Mesendoderm (in vitro differentiated cells): ENCODE measurements at places on chromosomes 2 and 18.
A peak's percentile ranks its signal among the peaks of the same experiment; 100 is the strongest.

- DNase-seq: no peak
These were observed 344.0 kb downstream of the ARHGAP15 start for GRCh38 chr2:143473216-143473615.

DNA sequence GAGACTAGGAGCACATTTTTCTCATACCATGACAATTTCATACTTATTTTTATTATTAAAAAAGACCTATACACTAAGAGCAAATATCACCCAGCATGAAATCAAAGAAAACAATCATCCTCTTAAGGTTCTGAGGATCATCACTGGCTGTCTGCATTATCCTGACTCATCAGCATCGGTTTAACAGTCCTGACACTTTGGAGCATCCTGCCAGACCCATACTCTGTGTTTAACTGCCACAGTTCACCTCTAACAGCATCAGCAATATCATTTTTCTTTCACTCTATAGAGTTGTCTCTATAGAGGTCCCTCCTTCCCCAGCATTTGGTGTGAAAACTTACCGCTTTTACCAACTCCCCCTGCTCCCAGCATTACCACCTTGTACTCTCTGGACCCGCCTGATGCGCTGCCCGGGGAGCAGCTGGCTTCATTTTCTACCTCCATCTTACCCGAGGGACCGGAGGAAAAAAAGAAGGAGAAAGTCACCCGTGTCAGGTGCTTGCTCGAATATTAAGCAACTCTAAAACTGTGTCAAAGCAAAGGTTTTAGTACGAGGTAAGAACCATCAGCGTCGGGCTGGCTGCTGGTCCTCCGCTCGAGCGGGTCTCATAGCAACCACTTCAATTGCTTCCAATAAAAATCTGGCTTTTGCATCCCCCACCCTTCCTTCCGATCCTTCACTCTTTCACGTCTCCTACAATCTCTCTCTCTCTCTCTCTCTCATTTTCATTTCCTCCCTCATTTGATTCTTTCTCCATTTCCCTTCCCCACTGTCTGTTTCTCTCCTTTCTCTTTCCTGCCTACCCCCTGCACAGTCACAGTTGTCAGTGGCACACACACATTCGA lies at the start of gene RIT2:
RIT2 (minus strand) TSS at position 610 of the 846 bp plus-strand sequence.
- no peak for DNase-seq

DNA sequence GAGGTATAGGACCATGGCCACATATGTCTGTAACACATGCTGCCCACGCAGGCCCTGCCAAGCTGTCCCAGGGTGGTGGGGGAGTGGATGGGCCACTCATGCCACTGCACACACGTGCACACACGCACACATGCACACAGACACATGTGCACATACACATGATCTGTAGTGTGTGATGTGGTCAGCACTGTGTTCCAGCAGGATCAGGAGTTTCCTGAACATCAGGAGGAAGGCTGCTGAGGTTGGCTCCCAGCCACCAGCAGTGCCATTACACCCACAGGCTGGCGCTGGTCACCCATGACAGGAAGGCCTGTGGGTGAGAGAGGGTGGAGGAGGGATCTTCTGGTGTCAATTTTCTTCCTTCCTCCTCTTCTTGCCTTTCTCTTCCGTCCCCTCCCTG lies 44.7 kb downstream of the POMC start:
- DNase-seq: no peak

- DNase-seq: peak; percentile 29
These were observed 1027.2 kb upstream of the ACVR2A start for GRCh38 chr2:146817613-146818012.

GRCh38 chr18:24936691-24937090 lies 415.3 kb downstream of the ZNF521 start:
- DNase-seq: no peak

DNA sequence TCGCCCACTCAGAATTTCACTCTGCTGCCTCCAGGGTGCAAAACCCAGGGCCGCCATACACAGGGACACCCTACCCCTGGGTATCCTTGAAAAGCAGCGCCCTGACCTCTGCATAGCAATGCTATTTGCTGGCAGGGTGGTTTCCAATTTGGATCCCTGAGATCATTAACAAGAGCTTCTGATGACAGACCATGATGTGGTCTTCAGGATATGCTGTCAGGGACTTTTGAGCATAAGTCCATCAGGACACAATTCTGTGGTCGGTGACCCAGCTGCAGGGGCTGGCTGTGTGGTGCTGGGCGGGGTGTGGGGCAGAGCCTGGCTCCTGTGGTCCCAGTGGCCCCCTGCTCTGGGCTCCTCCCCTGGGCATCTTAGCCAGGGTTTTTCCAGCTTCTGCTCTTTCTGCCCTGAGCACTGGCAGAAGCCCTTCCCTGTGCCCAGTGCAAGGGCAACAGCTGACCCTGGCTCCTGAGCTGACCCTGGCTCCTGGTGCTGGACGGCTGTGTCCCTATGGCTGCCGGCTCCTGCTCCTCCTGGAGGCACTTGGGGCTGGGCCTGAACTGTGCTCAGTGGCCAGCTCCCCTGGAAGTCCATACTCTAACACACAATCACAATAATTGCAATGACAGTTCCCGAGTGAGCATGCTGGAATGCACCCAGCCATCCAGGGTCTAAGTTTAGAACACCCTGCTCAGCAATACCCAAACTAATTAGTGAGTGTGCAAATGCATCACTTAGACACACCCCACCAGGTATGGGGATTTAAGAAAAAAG lies 271.5 kb downstream of the HDAC4 start:
- no peak for DNase-seq

- peak; percentile 34 for DNase-seq
These were observed 81.0 kb upstream of the STK39 start for GRCh38 chr2:168328421-168328820.

DNA sequence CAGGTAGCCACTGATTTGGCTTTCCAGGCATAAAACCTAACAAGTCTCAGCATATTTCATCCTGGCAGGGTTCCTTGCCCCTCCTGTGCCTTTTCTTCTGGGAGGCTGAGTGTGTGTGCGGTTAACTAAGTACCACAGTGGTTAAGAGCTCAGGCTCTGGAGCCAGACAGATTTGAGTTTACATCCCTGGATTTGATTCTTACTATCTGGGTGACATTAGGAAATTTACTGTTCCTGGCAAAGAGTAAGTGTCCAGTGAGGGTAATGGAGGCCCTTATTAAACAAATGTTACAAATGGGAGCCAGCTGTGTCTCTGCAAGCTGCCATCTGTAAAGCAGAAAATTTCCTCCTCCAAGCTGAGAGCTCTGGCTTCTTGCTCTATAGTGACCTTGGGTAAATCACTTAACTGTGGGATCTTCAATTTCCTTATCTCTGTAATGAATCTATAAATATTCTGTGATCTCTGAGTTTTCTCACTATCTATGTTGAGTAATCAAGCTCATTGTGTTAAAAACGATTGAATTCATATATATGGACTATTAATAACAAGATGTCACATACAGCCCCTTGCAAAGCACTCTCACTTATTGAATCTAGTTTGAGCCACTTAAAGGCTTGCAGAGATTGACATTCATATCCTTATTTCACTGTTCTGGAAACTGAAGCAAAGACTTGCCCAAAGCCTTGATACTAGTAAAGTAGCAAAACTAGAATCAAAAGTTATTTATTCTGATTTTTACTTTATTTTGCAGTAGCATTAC lies 6.5 kb upstream of the COBLL1 start:
- DNase-seq: no peak

GRCh38 chr2:201797175-201797840 lies 9.0 kb upstream of the CDK15 start:
- DNase-seq: no peak

GRCh38 chr2:204015118-204015843 lies 78.7 kb downstream of the ICOS start:
- DNase-seq: peak; percentile 40

DNA sequence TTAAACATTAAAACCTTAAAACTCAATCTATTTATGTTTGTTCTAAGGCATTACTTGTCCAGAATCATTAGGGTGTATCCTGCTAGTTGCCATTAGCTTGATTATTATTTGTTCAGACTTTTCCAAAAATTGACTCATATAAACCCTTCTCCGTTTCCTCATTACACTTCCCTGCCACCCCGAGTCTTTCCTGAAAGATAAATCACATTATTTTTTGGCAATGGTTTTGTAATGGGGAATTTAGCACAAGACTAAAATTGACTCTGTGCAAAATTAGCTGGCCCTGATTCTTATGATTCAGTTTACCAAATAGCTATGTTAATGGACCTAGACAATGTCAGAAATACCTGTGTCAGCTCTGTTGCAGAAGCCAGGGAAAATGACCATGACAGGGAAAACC lies 112.2 kb upstream of the NT5C1B start:
- DNase-seq: no peak

DNA sequence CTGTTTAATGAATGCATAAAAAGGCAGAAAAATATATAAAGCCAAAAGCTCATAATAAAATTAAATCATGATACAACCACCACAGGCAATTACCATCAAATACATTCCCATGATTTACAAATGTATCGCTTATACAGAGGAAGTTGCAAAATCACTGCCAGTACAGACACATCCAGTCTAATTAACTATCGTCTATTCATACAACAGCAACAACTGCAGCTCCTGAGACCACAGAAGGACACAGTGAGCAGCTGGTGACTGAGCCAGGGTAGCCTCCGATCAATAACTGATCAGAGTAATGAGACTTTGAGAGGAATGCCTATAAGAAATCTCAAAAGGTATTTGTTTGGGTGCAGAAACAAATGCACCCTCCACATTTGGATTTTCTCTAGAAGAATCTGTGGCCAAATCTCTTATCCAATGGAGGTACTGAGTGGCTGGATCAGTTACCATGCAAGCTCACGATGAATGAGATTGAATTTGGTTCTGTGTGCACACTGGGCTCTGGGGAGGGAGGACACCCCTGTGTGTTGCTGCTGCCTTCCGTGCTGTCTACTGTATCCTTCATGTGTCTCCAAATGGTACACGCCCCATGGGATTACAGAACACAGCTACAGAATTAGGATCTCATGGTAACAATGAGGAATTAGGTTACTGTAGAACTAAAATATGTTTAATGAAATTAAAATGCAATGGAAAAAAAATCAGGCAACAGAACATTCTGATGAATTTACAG lies 119.6 kb downstream of the MBP start:
- DNase-seq: no peak

GRCh38 chr18:40367576-40367975 lies 1587.5 kb upstream of the PIK3C3 start:
- DNase-seq: peak; percentile 14

DNA sequence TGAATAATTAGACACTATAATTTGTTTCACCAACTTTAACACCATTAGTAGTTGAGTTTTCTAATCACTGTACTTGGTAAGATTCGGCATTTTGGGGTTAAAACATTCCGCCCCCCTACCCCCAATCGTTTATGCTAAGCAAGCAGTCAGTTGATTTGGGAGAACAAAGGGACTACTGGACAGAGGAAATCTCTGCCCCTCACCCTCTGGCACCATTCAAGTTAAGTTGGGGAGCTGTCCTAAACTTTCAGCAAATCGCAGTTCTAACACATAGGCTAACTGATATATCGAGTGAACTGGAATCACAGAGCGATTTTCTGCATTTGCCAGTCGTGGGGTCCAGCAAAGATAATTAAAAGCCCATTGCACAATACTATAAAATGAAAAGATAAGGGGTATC lies 5.6 kb downstream of the KLF7 start:
- DNase-seq: no peak

DNA sequence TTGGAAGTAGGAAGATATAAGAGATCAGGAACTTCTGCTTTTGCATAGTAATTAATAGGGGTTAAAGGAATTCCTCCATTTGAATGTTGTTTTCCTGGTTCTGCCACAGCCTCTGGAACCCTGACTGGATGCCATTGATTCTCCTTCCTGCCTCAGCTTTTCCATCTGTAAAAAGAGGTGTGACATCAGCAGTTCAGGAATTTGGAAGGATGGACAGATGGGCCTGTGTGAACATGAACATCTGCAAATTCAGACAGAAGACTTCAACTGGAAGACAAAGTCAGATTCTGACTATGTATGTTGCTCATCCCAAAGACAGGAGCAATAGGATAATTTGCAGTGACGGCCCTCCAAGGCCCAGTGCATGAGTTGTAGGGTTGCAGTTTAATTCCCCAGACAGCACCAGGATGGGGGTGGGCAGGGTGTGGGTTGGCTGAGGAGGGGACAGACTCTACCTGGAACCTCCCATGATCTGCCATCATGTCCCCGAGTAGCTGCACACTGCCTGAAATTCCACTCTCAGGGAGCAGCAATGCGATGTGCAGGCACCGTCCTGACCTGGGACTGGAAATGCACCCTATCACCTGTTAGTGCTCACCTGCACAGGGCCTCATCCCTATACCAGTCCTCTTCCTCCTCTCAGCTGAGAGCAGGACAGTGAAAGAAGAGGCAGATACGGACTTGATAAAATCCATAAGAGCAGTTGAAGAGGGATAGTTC lies 98.9 kb upstream of the EPAS1 start:
- DNase-seq: no peak

DNA sequence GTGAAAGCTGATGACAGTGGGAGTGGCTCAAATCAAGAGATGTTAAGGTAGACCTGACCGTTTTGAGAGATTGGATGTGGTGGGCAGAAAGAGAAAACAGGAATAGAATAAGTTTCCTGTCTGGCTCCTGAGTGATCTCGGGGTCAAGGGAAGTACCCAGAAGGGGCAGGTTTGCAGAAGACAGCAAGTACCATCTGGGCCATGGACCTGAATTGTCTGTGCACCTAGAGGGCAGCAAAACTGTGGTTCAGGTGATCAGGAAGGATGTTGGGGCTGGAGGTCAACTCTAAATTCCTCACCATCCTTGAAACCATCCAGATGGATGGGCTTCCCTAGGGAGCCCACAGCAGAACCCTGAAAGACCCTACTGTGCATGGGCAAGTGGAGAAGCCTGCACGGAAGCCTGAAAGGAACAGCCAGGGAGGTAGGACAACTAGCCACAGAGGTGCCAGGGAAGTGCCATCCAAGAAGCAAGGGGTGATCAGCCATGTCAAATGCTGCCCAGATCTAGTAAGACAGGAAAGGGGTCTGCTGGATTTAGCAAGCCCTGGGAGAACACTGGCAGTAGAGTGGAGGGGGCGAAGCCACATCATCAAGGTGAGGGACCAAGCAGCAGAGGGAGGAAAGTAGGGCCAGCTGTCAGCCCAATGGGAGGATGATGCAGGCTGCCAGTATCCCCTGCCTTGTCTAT lies 8.0 kb downstream of the TEX261 start:
- DNase-seq: no peak

GRCh38 chr18:52682260-52682659 lies 342.3 kb downstream of the DCC start:
- peak; percentile 97 for DNase-seq

DNA sequence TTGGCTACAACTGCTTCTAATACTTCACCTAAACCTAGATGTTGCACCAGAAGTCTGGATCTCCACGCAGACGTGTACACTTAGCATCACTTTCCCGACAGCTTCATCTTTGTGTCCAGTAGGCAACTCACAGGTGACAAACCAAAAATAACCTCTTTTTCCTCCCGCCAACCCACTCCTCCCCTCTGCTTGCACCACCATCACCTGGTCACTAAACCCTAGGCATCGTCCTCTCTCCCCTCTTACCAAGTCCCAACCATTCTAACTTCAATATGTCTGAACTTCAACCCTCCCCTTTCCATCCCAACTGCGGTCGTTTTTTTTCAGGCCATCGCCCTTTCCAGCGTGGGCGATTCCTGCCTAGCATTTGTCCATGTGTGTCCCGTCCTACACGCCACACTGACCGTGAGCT lies 413 bp upstream of the CHMP3 start:
- DNase-seq: no peak

- DNase-seq: peak; percentile 61
These were observed 40.9 kb downstream of the GATA6 start for GRCh38 chr18:22210311-22210754.

GRCh38 chr2:83665894-83666293 lies 793.2 kb downstream of the SUCLG1 start:
- no peak for DNase-seq

GRCh38 chr2:77054938-77055337 lies 467.2 kb downstream of the LRRTM4 start:
- DNase-seq: peak; percentile 62
